ENCODE measurements at places on chromosomes 6 and 20. TPM values are rescaled to one million over a fixed set of nuclear protein-coding genes. Genes with fewer than 3 reads are reported as not detected.

DNA sequence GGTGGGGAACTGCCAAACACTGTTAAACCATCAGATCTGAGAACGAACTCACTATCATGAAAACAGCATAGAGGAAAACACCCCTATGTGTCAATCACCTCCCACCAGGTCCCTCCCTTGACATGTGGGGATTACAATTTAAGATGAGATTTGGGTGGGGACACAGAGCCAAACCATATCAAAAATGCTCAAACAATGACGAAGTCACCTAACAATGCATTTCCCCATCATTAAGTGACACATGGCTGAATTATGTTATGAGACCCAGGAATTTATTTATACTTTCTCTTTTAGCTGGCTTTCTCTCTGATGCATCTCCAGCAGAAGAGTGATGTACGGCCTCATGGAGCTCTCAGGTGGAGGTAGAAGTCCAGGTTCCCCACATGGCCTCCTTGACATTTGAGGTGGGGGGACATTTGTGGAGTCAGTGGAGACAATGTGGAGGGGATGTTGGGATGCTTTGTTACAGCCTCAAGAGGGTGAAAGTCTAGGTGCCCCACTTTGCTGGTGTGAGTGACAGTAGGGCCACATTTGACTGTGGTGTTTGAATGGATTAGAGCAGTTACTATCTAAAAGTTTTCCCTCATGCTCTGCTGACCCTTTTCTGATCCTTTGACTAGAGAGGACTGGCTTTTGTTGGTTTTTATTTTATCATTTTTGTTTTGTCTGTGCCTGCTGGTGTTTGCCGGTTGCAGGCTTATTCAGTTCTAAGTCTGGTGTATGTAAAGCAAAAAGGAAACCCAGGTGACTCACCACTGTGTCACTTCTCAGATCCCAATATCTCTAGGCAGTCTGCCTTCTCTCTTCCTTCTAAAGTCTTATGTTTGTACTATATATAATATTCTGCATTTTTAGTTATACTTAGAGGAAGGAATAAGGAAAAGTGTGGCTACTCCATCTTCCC, 18.5 kb upstream of the DCBLD1 start:
- no peak for DNase-seq

GRCh38 chr20:50987493-50988210, 29.0 kb downstream of the MOCS3 start:
- peak; percentile 92 for DNase-seq

DNA sequence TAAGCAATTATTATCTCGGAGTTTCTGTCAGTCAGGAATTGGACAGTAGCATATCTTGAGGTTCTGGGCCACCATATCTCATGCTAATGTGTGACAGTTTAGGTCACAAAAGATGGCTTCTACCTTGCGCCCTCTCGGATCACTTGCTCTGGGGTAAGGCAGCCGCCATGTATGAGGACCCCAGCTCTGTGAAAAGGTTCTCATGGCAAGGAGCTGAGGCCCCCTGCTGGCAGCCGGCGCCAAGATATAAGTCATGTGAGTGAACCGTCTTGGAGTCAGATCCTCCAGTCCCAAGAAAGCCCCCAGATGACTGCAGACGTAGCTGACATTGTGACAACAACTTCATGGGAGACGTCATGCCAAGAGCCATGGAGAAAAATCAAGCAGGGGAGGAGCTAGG, 670.8 kb downstream of the KIF16B start:
- DNase-seq: peak; percentile 81

- no peak for DNase-seq
These were observed 23.9 kb upstream of the FAM83C start for GRCh38 chr20:35316086-35316485.

- no peak for DNase-seq
These were observed 276.4 kb downstream of the TRDN start for GRCh38 chr6:123360359-123360758.

DNA sequence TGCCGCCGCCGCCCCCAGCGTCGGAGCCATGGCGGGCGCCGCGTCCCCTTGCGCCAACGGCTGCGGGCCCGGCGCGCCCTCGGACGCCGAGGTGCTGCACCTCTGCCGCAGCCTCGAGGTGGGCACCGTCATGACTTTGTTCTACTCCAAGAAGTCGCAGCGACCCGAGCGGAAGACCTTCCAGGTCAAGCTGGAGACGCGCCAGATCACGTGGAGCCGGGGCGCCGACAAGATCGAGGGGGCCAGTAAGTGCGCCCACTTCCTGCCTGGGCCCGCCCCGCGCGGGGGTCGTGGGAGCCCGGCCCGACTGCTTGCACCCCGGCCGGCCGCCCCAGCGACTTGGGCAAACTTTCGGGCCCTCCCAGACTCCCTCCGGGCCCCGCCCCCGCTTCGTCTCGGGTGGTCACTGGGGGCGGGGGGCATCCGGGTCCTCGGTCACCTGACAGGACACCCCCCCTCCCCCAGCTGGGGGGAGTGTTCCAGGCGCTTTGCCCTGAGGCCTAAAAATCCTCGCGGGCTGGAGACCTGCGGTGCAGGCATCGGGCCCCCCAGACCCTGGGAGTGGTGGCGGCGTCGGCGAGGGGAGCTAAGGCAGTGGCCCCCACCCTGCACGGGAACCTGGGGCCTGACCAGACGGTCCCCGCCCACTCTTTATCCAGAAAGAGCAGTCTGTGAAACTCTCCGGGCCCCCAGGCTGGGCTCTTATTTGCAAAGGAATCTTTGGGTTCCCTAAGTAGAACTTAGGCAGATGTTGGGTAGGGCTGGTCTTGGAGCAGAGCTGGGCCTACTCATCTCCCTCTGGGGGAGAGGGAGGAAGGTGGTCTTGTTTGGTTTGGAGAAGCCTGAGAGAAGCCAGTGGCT, 501 bp downstream of the PLCG1 start:
- peak; percentile 93 for DNase-seq

Gene LY6G6C
- total RNA-seq: 0.42 TPM

Gene GPX5
- not detected for total RNA-seq

Gene KIF6
- total RNA-seq: 0.26 TPM
